ENCODE measurements at places on chromosomes 16 and 17. TPM values are rescaled to one million over a fixed set of nuclear protein-coding genes. Genes with fewer than 3 reads are reported as not detected.
A peak's percentile ranks its signal among the peaks of the same experiment; 100 is the strongest.

DNA sequence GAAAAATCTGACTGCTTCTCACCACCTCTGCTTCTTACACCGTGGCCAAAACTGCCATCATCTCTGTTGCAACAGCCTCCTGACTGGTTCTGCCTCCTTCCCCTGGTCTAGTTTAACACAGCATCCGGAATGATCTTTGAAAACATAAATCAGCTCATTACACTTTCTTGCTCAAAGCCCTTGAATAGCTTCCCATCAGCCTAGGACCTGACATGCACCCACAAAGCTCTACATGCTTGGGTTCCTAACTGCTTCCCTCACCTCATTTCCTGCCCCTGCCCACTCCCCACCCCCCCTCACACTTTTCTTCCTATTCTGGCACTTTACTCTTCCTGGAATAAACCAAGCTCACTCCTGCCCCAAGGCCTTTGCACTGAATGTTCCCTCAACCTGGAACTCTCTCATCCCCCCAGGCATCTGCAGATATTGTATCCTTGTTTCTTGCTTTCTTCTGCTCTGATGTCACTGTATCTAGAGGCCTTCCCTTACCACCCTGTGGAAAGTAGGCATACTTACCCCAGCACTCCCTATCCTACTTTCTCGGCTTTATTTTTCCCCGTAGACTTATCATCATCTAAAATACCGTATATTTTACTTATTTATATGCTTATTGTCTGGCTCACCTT is 112.4 kb downstream of the FTO start:
- peak; percentile 56 for DNase-seq

DNA sequence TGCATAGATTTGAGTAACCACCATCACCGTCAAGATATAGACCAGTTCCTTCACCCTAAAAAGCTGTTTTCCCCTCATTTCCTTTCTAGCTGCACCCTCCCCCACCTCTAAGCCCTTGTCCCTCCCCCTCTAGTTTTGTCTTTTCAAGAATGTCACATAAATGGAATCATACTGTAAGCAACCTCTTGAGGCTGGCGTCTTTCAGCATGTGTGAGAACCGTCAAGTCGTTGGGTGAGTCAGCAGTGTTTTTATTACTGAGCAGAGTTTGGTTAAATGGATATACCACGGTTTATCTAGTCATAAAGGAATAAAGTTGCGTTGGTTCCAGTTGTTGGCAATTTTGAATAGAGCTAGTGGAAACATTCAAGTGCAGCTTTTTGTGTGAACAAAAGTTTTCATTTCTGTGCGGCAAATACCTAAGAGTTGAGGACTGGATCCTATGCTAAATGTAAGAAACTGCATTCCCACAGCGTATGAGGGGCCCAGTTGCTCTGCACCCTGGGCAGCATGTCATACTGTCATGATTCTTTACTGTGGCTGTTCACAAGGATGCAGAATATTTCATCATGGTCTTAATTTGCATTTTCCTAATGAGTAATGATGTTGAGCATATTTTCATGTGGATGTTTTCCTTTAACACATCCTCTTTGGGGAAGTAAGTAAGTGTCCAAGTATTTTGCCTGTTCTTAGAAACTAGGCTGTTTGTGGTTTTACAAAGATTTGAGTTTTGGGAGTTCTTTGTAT is 264.3 kb downstream of the CPPED1 start:
- DNase-seq: peak; percentile 83

WFIKKN2 gene
- total RNA-seq: under 0.01 TPM

NAGS gene
- 0.64 TPM for total RNA-seq

CETP gene
- not detected for total RNA-seq

DRC7 gene
- total RNA-seq: not detected

CENPX gene
- 30.7 TPM for total RNA-seq
